Esophagus squamous epithelium (tissue), 5 donors: ENCODE measurements at places on chromosomes 2 and 18. TPM values are rescaled to one million over a fixed set of nuclear protein-coding genes. Genes with fewer than 3 reads are reported as not detected.
A peak's percentile ranks its signal among the peaks of the same experiment; 100 is the strongest.

SYT4 gene
- not detected for total RNA-seq

RAPGEF4 gene
- 2.9 TPM for total RNA-seq

DNA sequence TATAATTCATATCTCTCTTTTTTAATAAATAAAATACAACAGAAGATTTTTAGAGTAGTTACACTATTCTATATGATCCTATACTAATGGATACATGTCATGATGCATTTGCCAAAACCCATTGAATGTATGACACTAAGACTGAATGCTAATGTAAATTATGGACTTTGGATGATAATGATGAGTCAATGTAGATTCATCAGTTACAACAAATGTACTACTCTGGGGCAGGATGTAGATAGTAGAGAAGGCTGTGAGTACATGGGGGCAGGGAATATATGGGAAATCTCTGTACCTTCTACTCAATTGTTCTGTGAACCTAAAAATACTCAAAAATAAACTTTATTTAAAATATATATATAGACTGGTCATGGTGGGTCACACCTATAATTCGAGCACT lies 45.6 kb upstream of the NEDD4L start:
- H3K36me3 ChIP-seq, result no peaks in the 10 kb centered on the region
- DNase-seq, result no peak
- H3K27me3 ChIP-seq, result no peaks in the 10 kb centered on the region
- no peak overlapping the region for H3K27ac ChIP-seq
- H3K4me1 ChIP-seq, result no peaks in the 10 kb centered on the region

GRCh38 chr2:9346885-9347284 lies 76.4 kb downstream of the ITGB1BP1 start:
- DNase-seq, result no peak
- H3K4me1 ChIP-seq, result no peaks in the 10 kb centered on the region
- peaks cover 72% of the 10 kb centered on the region for H3K36me3 ChIP-seq
- H3K4me3 ChIP-seq, result no peak overlapping the region
- H3K27ac ChIP-seq, result peak overlapping the region; percentile 7
- no peaks in the 10 kb centered on the region for H3K27me3 ChIP-seq

- no peak for DNase-seq
- no peak overlapping the region for H3K4me3 ChIP-seq
- no peak overlapping the region for H3K27ac ChIP-seq
- no peaks in the 10 kb centered on the region for H3K36me3 ChIP-seq
- H3K4me1 ChIP-seq, result no peaks in the 10 kb centered on the region
Measured at GRCh38 chr2:151551556-151551955, 141.9 kb downstream of the RIF1 start.

GRCh38 chr2:118596620-118597019 lies 250.8 kb downstream of the EN1 start:
- H3K27me3 ChIP-seq, result no peaks in the 10 kb centered on the region
- no peak overlapping the region for H3K4me3 ChIP-seq
- H3K27ac ChIP-seq, result no peak overlapping the region
- DNase-seq, result no peak

INHA gene
- not detected for total RNA-seq

ARL5A gene
- 47.3 TPM for total RNA-seq

- no peaks in the 10 kb centered on the region for H3K4me1 ChIP-seq
- peaks cover 4% of the 10 kb centered on the region for H3K27me3 ChIP-seq
- no peak for DNase-seq
- no peak overlapping the region for H3K4me3 ChIP-seq
Measured at GRCh38 chr2:157302492-157303099, 23.0 kb downstream of the ERMN start.

LYG1 gene
- total RNA-seq, result not detected

- H3K36me3 ChIP-seq, result no peaks in the 10 kb centered on the region
- H3K4me3 ChIP-seq, result no peak overlapping the region
- H3K4me1 ChIP-seq, result no peaks in the 10 kb centered on the region
- no peaks in the 10 kb centered on the region for H3K27me3 ChIP-seq
- no peak for DNase-seq
Measured at GRCh38 chr18:9428301-9428706, 47.0 kb upstream of the RALBP1 start.

DNA sequence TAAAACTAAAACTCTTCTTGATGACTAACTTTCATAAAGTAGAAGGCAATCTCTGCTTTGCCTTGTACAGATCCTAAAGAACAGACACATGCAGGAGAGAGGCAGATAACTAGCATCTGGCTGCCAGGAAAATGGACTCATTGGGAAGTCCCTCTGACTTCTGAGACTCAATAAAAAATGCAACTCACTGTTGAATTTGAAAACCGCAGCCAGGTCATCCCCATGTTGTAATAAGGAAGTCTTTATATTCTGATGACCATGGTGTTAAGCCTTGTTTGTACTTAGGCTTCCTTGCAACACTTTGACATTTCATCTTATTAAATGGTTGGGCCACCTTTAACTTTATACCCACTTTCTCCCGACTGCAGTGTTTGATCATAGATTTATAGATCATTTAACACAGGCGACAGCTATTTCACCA lies 375.1 kb upstream of the KCNH7 start:
- no peak for DNase-seq
- no peaks in the 10 kb centered on the region for H3K27me3 ChIP-seq
- no peaks in the 10 kb centered on the region for H3K36me3 ChIP-seq
- no peaks in the 10 kb centered on the region for H3K4me1 ChIP-seq
- no peak overlapping the region for H3K27ac ChIP-seq

DNA sequence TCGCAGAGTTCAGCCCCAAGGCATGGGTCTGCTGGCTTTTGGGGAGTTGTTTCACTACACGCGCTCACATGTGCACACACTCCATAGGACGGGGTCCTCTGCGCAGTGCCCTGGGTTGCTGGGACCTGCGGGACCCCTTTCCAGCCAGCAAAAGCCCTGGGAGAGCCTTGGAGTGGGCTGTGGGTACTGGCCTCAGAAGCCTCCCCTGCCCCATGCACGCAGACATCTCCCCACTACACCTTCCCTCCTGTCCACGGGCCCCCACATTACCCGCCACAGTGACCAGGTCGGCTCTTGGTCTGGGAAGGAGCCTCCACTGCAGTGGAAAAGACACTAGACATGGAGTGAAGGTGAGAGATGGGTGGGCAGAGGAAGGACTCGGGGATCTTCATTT lies 48.5 kb downstream of the FAM168B start:
- no peak overlapping the region for H3K4me3 ChIP-seq
- no peak overlapping the region for H3K27ac ChIP-seq
- H3K36me3 ChIP-seq, result no peaks in the 10 kb centered on the region
- DNase-seq, result no peak
- no peaks in the 10 kb centered on the region for H3K4me1 ChIP-seq

RASGRP3 gene
- total RNA-seq, result 1.9 TPM

- H3K4me1 ChIP-seq, result no peaks in the 10 kb centered on the region
- no peaks in the 10 kb centered on the region for H3K27me3 ChIP-seq
- H3K27ac ChIP-seq, result no peak overlapping the region
- DNase-seq, result no peak
Measured at GRCh38 chr2:237223201-237223861, 137.6 kb downstream of the COPS8 start.

DNA sequence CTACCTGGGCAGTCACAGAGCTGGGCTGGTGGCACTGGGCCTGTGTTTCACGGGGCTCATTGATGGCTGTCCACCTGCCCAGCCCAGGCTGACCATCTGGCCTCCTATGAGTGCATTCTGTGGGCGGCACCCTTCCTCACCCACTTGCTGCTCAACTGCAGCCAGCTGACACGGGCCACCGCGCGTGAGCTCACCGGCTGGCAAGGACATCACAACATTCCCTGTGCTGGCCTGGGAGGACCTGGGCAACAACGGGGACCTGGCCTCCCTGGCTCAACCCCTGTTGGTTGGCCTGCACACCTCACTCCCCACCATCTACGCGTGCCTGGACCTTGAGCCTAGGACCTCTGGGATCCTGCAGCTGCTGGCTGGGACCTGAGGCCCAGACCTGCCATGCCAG lies 98.2 kb upstream of the DTNA start:
- H3K36me3 ChIP-seq, result no peaks in the 10 kb centered on the region
- H3K4me3 ChIP-seq, result no peak overlapping the region
- DNase-seq, result no peak

- H3K4me1 ChIP-seq, result no peaks in the 10 kb centered on the region
- no peak overlapping the region for H3K27ac ChIP-seq
- DNase-seq, result no peak
Measured at GRCh38 chr18:5444847-5445246, 99.0 kb downstream of the EPB41L3 start.

DNA sequence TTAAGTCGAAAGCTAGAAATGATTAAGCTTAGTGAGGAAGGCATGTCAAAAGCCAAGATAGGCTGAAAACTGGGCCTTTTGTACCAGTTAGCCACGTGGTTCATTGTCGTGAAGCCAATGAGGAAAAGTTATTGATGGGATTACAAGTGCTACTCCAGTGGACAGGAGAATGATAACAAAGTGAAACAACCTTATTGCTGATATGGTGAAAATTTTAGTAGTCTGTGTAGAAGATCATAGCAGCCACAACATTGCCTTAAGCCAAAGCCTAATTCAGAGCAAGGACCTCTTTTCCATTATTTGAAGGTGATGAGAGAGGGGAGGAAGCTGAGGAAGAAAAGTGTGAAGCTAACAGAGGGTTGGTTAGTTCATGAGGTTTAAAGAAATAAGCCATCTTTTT lies 24.1 kb upstream of the RAMP1 start:
- H3K36me3 ChIP-seq, result no peaks in the 10 kb centered on the region
- no peak overlapping the region for H3K4me3 ChIP-seq
- no peaks in the 10 kb centered on the region for H3K27me3 ChIP-seq
- no peak overlapping the region for H3K27ac ChIP-seq
- H3K4me1 ChIP-seq, result no peaks in the 10 kb centered on the region

UGT1A10 gene
- total RNA-seq, result 45.0 TPM

DNA sequence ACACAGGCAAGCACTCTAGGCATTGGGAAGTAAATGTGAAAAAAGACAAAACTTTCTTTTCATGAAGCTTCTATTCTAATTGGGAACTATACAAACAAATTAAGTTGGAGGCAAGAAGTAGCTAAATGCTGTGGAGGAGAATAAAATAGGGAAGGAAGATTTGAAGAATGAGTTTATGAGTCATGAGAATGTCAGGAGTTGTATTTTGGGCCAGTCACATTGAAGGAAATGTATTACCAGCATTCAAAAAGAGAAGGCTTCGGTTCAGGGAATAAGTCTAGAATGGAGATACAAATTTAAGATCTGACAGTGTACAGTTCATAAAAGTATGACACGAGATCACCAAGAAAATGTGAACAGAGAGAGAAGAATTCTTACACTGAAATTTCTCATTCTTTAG lies 666.5 kb downstream of the ADCYAP1 start:
- H3K36me3 ChIP-seq, result no peaks in the 10 kb centered on the region
- no peak overlapping the region for H3K4me3 ChIP-seq
- DNase-seq, result no peak
- H3K27ac ChIP-seq, result no peak overlapping the region
- H3K4me1 ChIP-seq, result no peaks in the 10 kb centered on the region

DNA sequence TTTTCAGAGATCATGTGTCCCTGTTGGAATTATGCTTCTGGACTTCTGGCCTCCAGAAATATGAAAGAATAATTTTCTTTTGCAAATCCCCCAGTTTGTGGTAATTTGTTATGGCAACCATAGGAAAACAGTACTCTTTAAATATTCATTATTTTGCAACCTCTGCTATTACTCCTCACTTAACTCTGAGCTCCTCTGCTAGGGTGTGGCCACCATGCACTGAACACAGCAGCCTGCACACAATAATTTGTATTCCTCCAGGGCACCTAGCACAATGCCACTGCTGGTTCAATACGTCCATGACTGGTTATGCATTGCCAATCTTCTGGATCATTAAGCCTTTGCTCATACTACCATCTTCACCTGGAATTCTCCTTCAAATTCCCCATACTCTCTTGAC lies 232.0 kb downstream of the CNTNAP5 start:
- H3K36me3 ChIP-seq, result no peaks in the 10 kb centered on the region
- DNase-seq, result no peak
- H3K27me3 ChIP-seq, result no peaks in the 10 kb centered on the region

DNA sequence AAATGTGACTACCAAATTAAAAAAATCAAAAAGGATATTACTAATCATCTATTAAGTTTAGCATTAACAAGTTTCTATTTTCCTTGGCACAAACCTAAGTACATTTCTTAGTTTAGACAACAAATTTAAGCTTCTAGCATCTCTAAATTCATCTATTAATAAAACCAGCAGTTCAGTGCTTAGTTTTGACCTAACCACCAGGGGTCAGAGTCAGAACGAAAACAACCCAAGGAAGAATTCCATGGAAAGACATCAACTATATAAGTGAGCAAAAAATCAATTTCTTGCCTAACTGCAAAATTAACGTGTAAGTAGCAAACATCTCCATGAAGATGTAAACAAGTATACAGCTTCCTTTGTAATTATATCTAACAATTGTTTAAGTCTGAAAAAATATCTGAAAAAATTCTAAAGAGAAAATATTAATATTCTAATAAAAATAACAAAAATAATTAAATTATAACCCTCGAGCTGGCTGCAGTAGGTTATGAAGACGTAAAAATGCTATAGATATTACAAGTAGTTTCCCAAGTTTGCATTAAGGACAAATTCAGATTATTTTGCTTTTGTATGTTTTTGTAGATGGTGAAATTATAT lies 83.7 kb downstream of the CERKL start:
- no peak overlapping the region for H3K27ac ChIP-seq
- DNase-seq, result no peak
- H3K36me3 ChIP-seq, result no peaks in the 10 kb centered on the region
- H3K4me3 ChIP-seq, result no peak overlapping the region
- no peaks in the 10 kb centered on the region for H3K4me1 ChIP-seq
- no peaks in the 10 kb centered on the region for H3K27me3 ChIP-seq

PDCD1 gene
- total RNA-seq, result 2.5 TPM

- H3K27me3 ChIP-seq, result no peaks in the 10 kb centered on the region
- no peaks in the 10 kb centered on the region for H3K36me3 ChIP-seq
- DNase-seq, result no peak
- H3K4me1 ChIP-seq, result no peaks in the 10 kb centered on the region
Measured at GRCh38 chr2:88321449-88322248, 130.8 kb downstream of the FOXI3 start.

OR6B2 gene
- total RNA-seq, result not detected

DNA sequence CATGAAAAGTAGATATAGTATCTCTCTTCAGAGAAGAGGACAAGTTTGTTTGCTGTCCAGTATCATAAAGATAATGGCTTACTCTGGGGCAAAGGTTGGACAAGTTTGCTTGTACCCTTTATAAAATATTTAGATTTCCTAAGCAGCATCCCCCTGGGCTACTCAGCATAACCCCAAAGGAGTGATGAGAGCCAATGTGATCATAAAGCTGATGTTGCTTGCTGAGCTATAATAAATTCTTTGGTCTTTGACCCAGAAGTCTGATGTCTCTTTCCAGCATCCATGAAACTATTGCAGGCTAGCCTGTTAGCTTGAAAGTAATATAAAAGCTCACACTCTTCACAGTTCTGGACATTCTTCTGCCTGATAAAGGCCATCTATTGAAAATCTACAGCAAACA lies 138.3 kb upstream of the STON1 start:
- H3K27me3 ChIP-seq, result no peaks in the 10 kb centered on the region
- no peak overlapping the region for H3K4me3 ChIP-seq
- no peaks in the 10 kb centered on the region for H3K36me3 ChIP-seq
- no peak overlapping the region for H3K27ac ChIP-seq
- no peaks in the 10 kb centered on the region for H3K4me1 ChIP-seq
- no peak for DNase-seq

GRCh38 chr18:457140-457519 lies 43.4 kb downstream of the COLEC12 start:
- H3K27me3 ChIP-seq, result peaks cover 6% of the 10 kb centered on the region
- H3K36me3 ChIP-seq, result no peaks in the 10 kb centered on the region
- peaks cover 22% of the 10 kb centered on the region for H3K4me1 ChIP-seq
- H3K4me3 ChIP-seq, result peak overlapping the region; percentile 46
- DNase-seq, result no peak
- peak overlapping the region; percentile 43 for H3K27ac ChIP-seq

SERTAD2 gene
- 19.5 TPM for total RNA-seq

- no peak overlapping the region for H3K4me3 ChIP-seq
- peaks cover 26% of the 10 kb centered on the region for H3K4me1 ChIP-seq
- no peak for DNase-seq
- H3K27me3 ChIP-seq, result no peaks in the 10 kb centered on the region
Measured at GRCh38 chr18:61589053-61589723, 256.0 kb downstream of the CDH20 start.
